Activated gamma-delta T cell (primary cell): ENCODE measurements at places on chromosomes 16 and 17.

GRCh38 chr17:45107293-45108010 is 24.9 kb downstream of the PLCD3 start:
- DNase-seq = no peak

GRCh38 chr17:81154961-81155360 is 10.3 kb upstream of the PVALEF start:
- DNase-seq = no peak

GRCh38 chr16:4415538-4416199 is 727 bp downstream of the CORO7 start:
- peak; percentile 53 for DNase-seq

DNA sequence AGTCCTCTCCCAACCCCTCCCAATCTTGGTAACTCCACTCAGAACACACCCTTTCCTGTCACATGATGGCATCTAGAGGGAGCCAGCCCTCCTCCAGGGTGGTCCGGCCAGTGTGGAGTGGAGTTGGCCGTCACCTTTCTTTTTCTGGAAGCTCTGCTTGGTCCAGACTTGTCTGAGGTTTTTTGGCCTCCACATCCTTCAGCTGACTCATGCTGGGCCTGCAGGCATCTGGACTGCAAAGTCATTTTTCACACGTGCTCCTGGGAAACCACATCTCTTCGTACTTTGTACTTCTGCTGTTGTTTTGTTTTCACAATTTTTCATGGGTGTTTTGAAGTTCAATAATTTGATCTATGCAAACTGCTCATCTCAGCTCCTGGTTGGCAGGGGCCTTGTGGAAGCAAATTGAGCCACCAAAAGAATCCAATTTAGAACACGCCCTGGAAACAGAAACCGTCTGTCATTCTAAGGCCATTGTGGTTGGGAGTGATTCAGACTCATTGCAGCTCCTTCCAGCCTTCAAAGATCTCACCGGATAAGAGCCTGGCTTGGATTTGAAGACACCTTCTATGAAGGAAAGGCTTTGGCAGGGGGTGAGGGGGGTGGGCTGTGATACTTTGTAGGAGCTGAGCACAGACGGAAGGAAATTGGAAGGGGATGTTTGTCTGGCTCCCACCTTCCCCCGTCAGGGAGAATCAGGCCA is 42.4 kb upstream of the NF1 start:
- no peak for DNase-seq

DNA sequence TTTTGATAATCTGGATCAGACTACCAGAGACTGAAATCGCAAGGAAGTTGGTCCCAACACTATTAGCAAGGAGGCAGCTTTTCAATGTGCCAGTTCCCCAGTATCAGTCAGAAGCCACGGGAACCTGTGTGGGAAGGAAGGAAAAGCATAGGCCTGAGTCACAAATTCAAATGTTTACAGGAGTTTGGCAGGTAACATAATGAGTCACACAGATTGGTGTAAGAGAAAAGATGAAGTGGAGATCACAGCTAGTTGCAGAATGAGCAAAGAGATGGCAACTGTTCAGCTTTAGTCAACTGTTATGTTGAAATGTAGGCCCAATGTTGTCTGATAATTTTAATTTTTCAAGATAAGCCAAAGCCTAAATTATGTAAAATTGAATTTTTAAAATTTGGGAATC is 28.1 kb upstream of the ITGA2B start:
- no peak for DNase-seq

GRCh38 chr17:55687037-55687436 is 35.6 kb downstream of the TMEM100 start:
- no peak for DNase-seq

DNA sequence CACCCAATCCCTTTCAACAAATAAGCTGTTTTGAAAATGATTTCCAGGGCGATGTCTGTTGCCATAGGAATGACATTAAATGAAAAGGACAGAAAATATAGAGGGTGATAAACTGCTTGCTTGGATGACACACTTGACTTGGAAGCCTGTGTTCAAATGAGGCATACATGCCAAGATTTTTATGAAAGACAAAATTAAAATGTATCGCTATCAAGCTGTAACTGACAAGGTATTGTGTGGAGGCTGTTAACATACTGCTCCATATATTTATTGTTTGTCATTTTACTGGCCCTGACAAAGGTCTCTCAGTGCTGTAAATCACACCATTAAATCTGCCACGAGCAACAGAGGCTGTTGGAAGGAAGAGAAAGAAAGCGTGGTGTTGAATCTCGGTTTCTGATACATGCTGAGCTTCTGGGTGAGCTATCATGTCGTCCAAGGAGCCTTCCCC is 456.2 kb upstream of the SALL1 start:
- no peak for DNase-seq

DNA sequence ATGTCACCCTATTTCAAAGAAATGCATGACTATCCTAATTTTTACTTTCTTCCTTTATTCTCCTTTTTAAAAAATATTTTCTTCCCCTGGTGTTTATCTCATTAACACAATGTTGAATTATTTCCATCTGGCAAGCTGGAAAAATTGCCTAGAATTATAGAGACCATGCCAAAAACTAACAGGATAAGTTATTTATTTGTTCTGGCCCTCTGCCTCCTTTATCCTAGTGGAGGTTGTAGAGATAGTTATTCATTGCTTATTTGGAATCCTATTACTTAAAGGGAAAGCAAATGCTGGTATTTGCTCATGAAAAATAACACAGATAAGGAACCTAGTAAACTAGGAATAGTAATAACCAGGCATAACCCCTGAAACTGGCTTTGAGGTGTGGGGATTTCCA is 684.9 kb upstream of the KIF2B start:
- DNase-seq = no peak

GRCh38 chr17:16649585-16649984 is 4.1 kb downstream of the ZNF624 start:
- no peak for DNase-seq

GRCh38 chr16:4713663-4714501 is 20.2 kb downstream of the ANKS3 start:
- DNase-seq = no peak

DNA sequence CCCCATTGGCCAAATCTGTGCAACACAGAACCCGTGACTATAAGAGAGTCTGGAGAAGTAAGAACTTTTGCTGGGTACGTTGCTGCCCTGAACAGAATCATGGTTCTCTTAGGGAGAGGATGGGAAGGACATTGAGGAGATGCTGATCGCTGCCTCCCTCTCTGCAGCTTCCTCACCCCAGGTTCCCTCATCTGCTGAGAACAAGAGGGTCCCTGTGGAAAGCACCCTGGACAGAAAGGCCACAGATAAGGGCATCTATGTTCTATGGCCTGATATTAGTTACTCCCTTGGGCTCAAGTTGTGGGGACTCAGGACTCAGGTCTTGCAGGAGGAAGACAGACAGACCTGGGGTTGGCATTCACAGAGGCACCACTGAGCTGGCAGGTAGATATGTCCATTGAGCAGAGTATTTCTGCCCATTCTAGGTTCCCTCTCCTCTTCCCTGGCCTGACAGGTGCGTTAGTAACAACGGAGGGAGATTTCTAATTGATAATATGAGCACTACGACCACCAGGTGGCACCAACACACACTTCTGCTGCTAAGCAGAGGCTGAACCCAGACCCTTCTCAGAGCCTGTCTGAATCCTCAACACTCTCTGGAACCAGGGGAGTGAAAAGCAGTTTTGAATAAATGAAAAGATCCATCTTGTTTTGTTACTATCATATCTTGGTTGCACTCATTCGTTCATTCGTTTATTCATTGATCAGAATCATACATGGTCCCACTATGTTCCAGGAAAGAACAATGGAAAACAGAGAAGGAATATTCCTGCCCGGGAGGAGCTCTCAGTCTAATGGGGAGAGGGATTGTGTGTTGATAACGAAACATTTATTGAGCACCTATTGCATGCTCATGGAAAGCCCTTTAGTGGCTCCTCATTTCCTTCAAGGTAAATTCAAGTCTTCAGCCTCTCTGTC is 56.4 kb downstream of the SLC6A2 start:
- DNase-seq = no peak

GRCh38 chr17:21033350-21033749 is 9.5 kb downstream of the USP22 start:
- no peak for DNase-seq

DNA sequence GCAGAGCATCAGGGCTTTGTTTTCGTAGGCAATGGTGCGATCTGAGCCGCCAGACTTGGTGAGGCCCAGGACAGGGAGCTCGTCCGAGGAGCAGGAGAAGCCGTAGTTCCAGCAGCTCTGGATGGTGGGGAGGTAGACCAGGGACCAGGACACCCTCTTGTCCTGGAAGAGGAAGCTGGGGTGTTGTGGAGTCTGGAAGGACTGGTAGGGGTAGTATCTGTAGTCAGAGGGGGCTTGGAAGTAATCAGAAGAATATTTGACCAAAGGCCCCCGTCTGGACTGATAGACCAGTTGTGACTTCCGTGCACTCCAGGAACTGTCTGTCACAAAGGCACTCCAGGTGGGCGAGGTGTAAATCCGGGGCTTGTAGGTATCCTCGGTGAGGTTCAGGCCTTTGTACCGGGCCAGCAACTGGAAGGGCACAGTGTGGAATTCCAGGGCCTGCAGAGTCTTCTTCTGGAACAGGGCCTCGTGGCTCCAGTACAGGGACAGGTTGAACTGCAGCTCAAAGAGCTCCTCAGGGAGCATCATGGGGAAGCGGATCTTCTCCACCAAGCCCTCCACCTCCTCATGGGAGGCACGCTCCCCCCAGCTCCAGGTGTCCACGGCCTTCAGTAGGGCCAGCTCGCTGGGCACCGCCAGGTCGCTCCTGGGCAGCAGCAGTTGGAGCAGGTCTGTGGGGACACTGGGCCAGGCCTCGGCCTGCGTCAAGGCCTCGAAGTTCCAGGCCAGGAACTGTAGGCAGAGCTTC is 7.8 kb downstream of the LGALS3BP start:
- no peak for DNase-seq

DNA sequence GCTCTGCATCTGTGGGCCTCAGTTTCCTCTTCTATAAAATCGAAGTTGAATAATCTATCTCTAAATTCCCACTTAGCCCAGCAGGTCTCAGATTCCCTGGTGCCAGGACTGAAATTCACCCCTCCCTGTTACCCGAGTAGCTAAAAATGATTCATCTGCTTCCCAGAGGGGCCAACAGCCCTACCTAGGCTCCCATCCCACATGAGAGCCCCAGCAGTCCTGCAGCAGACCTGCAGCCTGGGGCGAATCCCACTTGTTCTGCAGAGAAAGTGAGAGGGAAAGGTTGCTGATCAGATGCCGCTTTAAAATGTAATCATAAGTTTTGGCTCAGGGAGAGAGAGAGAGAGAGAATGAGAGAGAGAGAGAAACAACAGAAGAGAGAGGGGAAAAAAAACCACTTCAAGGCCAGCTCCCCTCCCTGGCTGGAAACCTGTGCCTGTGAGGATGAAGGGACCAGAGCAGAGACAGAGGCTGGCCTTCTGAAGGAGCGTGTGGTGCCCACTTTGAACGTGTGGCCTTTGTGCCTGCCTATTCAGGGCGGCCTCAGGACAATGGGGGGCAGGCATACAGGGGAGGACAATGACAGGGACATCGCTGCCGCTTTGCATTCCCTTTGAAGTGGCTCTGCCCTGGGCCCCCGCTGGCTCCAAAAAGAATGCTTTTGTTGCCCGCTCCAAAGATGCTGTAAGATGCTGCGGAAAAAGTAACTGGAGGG is 85.2 kb upstream of the NKD1 start:
- no peak for DNase-seq

- DNase-seq = no peak
These were observed 217.3 kb downstream of the NTN1 start for GRCh38 chr17:9238340-9239245.

DNA sequence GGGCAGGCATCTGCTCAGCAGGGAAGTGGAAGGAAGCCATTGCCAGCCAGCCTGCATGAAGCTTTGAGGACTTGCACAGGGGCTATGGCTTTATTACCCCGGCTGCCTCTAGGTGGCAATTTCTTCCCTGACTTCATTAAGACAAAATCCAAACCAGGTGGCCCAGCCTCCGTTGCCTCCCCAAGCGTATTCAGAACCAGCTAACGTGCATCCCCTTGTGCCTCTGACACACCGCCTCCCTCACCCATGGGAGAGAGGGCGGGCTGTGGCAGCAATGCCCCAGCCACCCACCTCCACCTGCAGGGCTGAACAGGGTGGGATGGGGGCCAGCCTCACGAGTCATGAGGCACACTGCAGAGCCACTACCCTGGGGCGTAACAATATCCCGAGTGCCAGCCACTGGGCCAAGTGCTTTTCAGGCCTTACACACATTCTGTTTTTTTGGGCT is 6.8 kb downstream of the KIFC3 start:
- no peak for DNase-seq

DNA sequence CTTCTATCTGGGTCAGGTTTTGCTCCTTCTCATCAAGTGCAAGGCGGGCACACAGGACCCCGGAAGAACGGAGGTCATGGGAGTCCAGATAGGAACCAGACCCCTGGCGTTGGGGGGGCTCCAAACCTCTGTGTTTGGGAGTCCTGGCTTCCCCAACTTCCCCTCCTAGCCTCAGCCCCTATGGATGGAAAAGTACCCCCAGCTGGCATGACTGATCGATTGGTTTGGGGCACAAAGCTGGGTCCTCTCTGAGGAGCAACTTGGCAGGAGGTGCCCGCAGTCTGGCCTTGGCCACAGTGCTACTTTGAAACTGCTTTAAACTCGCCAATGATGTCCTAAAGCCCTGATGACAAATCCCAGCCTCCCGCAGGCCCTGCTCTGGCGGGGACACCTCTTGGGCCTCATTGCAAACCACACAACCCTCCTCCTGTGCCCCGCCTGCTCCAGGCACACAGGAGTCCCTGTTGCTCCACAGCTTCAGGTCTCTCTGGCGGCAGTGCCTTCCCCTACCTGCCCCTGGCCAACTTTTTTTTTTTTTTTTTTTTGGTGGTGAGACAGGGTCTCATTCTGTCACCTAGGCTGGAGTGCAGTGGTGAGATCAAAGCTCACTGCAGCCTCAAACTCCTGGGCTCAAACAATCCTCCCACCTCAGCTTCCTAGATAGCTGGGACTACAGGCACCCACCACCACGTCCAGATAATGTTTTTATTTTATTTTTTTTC is 38.0 kb upstream of the SNN start:
- no peak for DNase-seq

DNA sequence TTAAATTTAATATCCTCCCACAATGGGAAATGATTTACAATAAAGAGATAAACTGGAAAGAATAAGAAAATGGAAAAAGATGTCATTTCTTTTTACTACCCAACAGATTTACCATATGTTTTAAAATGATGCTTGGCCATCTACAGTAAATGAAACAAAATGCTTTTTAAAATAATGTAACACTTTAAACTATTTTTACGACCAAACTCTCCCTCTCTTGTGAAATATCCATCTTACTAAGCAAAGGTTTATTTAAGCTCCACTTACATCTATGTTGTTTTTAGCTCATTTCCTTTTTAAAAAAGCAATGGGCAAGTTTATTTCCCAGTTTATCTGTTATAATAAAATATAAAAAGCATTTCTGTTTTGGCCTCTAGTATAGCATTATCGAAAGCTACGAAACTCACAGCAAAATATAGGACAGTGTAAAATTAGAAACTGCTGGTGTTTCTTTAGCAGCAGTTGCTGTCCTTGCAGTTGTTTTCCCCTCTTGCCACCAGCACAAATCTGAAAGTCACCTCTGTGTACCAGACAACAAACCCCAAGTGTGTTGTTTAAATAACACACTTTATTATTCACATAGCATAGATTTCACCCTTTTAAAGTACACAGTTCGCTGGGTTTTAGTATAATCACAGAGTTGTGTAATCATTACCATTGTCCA is 195.1 kb downstream of the CDRT15L2 start:
- DNase-seq = no peak

- no peak for DNase-seq
These were observed 16.6 kb downstream of the SMYD4 start for GRCh38 chr17:1813088-1813487.
